CD4-positive, alpha-beta T cell treated with Interferon alpha-2 for 1 hour (primary cell): ENCODE measurements at places on chromosomes 1 and 21.

- no peak for DNase-seq
Measured at GRCh38 chr1:53982034-53982762, 35.8 kb downstream of the LDLRAD1 start.

DNA sequence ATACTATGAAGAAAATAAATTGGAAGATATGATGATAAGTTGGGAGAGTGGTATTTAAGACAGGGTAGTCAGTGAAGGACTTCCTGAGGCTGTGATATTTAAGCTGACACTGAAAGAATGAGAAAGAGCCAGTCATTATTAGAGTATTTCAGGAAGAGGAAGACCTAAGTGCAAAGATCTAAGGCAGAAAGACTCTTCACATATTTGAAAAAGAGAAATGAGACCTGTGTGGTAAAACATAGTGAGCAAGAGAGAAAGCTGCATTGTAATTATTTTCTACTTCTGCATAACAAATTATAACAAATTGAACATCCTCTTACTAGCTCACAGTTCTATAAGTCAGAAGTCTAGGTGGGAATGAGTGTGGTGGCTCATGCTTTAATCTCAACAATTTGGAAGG, 34.6 kb upstream of the DOCK7 start:
- DNase-seq, result no peak

DNA sequence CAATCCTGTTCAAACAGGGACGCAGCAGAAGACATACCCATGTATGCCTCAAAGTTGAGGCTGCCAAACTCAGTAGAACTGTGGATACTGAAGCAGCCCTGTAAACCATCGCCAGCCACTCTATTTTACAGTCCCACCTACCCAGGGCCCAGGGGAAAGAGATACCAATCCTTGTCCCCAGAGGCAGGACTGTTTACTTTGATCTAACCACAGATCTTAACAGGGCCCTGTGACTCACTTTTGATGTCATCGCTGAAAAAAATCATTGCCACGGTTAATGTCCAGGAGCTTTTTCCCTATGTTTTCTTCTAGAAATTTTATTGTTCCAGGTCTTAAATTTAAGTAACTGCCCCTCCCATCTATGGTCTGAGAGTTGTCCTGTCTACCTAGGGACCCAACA, 538.4 kb upstream of the NCAM2 start:
- DNase-seq, result no peak

DNA sequence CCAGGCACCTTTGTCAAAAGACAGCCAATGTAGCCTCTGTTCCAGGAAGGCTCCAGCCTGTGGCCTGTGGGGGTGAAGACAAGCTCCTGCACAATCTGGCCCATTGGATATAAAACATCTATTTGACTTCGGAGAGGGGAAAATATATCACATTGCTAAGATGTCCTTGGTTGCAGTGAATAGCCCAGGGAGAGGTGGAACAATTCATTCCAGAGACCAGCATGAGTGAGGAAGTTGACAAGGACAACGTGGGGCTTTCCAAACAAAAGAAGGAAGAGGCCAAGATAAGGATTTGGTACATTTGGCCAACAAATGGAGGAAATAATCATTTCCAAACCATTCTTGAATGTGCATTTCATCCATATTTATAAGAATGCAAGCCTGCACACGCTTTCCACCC, 187.0 kb downstream of the ETS2 start:
- no peak for DNase-seq

DNA sequence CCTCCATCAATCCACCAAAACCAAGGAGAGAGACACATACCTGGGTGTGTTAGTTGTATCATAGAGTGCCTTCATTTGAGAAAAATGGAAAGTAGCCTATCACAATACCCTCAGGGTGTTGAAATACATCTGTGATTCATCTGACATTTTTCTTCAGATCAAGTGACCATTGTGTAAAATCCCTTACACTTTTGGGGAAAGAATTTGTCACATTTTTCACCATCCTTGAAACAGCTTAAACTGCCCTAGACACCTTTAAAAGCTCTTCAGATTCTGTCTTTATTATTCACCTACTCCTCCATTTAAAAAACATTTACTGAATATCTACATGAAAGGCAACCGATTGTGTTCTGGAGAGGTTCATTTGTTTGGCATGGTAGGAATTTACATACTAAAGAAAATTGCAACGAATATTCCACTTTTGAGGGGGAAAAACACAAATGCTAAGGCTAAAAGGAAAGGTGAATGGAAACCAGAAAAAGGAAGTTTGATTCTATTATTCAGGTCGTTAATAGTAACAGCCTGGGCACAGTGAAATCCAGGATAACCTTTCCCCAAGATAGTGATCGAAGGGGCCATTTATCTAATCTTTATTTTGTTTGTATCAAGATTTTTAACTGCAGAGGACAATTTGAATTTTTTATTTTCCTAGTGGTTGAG, 70.4 kb upstream of the SAMSN1 start:
- no peak for DNase-seq

DNA sequence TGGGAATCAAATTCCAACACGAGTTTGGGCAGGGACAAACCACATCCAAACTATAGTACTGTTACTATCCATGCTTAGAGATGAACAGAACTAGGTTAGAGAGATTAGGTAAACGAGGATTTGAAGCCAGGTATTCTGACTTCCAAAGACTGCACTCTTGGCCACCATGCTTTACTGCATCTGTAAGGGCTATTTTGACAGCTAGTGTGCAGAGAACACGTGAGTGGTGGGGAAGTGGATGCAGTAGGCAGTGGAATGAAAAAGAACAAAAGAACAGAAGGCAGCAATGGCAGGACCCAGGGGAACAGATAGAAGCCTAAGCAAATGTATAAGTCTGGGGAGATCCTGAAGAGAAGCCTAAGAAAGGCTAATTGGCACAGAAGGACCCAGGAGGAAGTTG, 59.1 kb upstream of the GJA8 start:
- no peak for DNase-seq
